RKO (cell line): ENCODE measurements at places on chromosomes 3 and 15.

- DNase-seq: no peak
Observed at GRCh38 chr3:66467996-66468735, 32.7 kb downstream of the LRIG1 start.

DNA sequence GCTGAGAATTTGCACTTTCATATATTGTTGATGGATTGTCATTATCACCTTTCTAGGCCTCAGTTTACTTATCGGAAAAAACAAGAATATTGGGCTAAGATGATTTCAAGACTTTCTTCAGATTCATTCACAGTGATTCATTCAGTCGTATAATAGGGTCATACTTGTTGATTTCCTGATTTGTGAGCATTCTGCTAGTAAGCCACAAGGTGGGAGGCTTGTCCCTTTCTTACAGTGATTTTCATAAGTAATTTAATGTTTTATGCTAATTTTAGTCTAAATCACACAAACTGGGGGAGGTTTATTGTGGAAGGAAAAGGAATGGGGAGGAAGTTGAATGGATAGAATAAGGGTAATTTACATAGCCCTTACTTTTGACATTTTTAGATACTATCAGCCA lies 126.8 kb upstream of the GOLGA6L4 start:
- DNase-seq: peak; percentile 50

DNA sequence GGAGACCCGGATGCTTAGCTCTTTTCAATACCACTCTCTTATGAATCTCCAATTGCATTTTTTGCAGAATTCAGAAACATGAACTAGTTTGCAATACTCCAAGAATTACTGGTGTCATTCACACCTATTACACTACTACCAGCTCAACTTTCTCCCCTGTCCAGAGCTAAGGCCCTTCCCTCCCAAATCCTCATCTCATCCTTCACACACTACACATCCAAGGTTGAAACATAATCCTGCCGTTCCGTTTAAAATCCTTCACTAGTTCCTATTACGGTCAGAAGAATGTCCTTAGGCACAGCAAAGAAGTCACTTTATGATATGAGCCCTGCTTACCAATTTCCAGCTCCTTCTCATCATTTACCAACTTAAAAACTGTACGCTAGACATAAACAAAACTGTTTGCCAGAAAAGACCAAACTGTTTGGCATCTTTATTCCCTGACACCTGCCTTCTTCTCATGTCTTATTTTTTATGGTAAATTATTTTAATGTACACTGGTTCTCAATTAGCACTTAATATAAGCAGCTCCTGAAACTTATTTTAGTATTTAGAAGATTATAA lies 22.6 kb downstream of the TBL1XR1 start:
- DNase-seq: no peak

- no peak for DNase-seq
Observed at GRCh38 chr3:133429063-133429462, 29.2 kb downstream of the BFSP2 start.

GRCh38 chr3:73827725-73828211 lies 203.0 kb upstream of the PDZRN3 start:
- DNase-seq: no peak

DNA sequence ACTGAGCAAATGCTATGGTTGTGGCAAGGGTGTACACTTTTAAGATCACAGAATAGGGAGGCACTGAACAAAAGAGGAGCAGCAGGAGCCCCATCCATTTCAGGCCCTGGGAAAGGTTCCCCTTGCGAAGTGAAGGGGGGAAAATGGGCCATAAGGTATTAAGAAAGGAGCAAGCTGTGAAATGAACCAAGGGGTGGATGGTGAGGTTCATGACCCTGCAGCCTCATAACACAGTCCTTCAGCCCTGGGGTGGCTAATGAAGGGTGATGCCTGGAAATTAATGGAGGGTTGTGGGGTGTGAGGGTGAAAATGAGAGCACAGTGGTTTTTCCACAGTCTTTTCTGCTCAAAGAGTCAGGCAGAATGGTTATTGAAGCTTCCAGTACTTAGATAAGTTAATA lies 150.1 kb downstream of the PDZRN3 start:
- DNase-seq: no peak

- DNase-seq: no peak
Observed at GRCh38 chr3:177596248-177596815, 399.1 kb upstream of the TBL1XR1 start.

DNA sequence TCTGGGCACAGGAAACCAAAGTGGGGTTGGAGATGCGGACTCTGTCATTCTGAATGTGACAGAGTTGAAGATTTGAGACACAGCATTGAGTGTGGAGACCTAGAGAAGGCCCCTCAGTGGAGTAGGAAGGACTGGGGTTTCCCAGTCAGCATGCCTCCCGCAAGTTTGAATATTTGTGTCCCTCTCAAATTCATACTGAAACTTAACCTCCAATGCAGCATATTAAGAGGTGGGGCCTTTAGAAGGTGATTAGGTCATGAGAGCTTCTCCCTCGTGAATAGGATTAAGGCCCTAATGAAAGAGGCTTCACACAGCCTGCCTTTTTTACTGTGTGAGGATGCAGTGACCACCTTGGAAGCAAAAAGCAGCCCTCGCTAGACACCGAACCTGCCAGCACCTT lies 8.0 kb downstream of the HDDC3 start:
- no peak for DNase-seq

DNA sequence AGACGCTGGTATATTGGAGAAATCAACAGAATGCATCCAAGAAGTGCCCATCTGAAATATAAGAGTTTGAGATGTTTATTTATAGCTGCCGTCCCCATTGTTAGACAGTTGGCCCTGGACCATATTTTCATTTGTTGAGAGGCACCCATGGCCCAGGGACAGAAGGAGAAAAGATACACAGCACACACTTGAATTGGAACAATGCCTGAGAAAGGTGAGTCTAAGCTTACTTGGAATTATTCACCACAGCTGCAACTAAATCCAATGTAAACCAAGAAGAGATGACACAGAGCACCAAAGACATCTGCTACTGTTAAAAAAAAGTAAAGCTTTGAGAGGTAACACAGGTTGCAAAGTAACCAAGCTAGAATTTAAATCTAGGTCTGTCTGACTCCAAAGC lies 525.5 kb upstream of the NAALADL2 start:
- DNase-seq: no peak
